Activated naive CD8-positive, alpha-beta T cell treated with anti-CD3 and anti-CD28 coated beads, Interleukin-2, amount 10 ng/mL, durations not matched to agents 7 days and 5 days (primary cell): ENCODE measurements at places on chromosomes 11 and 22. TPM values are rescaled to one million over a fixed set of nuclear protein-coding genes. Genes with fewer than 3 reads are reported as not detected.

- no peaks in the 10 kb centered on the region for H3K4me1 ChIP-seq
- peaks cover 30% of the 10 kb centered on the region for H3K27me3 ChIP-seq
- H3K36me3 ChIP-seq, result no peaks in the 10 kb centered on the region
- H3K4me3 ChIP-seq, result no peak overlapping the region
Observed at GRCh38 chr11:18844753-18845367, 53.3 kb upstream of the PTPN5 start.

PNPLA3 gene
- total RNA-seq, result 0.45 TPM

PYGM gene
- 3.8 TPM for total RNA-seq

DNA sequence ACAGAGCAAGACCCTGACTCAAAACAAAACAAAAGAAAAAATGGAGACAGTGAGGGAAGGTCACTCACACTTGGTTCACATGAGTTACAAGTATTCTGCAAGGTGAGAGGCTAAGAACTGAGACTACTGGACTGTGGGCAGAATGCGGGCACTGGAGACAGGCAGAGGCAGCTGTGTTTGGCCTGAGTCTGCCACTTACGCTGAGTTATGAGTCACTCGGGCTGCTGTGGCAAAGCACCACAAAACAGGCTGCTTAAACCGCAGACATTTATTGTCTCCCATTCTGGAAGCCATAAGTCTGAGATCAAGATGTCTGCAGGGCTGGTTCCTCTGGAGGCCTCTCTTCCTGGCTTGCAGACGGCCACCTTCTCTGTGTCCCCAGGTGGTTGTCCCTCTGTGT, 122.8 kb downstream of the SHANK2 start:
- no peak overlapping the region for H3K4me3 ChIP-seq
- no peaks in the 10 kb centered on the region for H3K36me3 ChIP-seq
- H3K4me1 ChIP-seq, result no peaks in the 10 kb centered on the region
- H3K27ac ChIP-seq, result no peak overlapping the region
- DNase-seq, result no peak
- no peaks in the 10 kb centered on the region for H3K27me3 ChIP-seq

- H3K27me3 ChIP-seq, result peaks cover 13% of the 10 kb centered on the region
- no peak overlapping the region for H3K27ac ChIP-seq
- no peaks in the 10 kb centered on the region for H3K4me1 ChIP-seq
- no peaks in the 10 kb centered on the region for H3K36me3 ChIP-seq
- no peak for DNase-seq
Observed at GRCh38 chr11:119758291-119758690, 29.3 kb upstream of the NECTIN1 start.
